ENCODE measurements at places on chromosomes 13 and 19.

- peak overlapping the region; percentile 100 for H3K27ac ChIP-seq
- peak; percentile 95 for DNase-seq
- H3K4me1 ChIP-seq, result no peaks in the 10 kb centered on the region
- no peaks in the 10 kb centered on the region for H3K27me3 ChIP-seq
Observed at GRCh38 chr19:45478454-45479238, 10.8 kb downstream of the FOSB start.

GRCh38 chr13:31850041-31850555, 110.8 kb downstream of the RXFP2 start:
- H3K27ac ChIP-seq, result no peak overlapping the region
- H3K27me3 ChIP-seq, result peaks cover 44% of the 10 kb centered on the region
- no peaks in the 10 kb centered on the region for H3K36me3 ChIP-seq
- H3K4me1 ChIP-seq, result no peaks in the 10 kb centered on the region
- H3K4me3 ChIP-seq, result no peak overlapping the region

GRCh38 chr19:40609561-40610395, 8.6 kb downstream of the LTBP4 start:
- H3K36me3 ChIP-seq, result no peaks in the 10 kb centered on the region
- H3K4me1 ChIP-seq, result no peaks in the 10 kb centered on the region
- H3K4me3 ChIP-seq, result peak overlapping the region; percentile 38
- H3K27me3 ChIP-seq, result no peaks in the 10 kb centered on the region

- H3K4me1 ChIP-seq, result no peaks in the 10 kb centered on the region
- H3K4me3 ChIP-seq, result no peak overlapping the region
- no peaks in the 10 kb centered on the region for H3K27me3 ChIP-seq
- H3K27ac ChIP-seq, result no peak overlapping the region
- no peaks in the 10 kb centered on the region for H3K36me3 ChIP-seq
Observed at GRCh38 chr13:95253033-95253432, 48.2 kb downstream of the ABCC4 start.

DNA sequence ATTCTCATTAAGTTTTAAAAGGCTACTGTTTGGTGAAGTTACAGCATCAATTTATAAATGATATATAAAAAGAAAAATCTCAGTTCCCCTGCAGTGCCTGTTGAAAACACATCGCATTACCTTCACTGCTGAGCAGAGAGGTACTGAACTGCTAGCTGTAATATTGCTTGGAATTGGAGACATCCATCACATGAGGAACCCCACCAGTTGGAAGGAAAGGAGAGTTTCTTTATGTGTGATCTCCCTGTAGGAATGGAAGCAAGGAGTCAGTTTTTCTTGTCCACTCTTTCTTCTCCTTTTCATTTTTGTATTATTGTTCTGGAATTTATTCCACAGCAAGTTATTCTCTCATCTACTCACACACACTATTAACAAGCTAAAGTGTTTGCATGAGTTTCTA, 1586.0 kb upstream of the PRR20A start:
- H3K4me1 ChIP-seq, result no peaks in the 10 kb centered on the region
- H3K27me3 ChIP-seq, result no peaks in the 10 kb centered on the region
- no peak overlapping the region for H3K4me3 ChIP-seq
- no peak overlapping the region for H3K27ac ChIP-seq

- no peak overlapping the region for H3K4me3 ChIP-seq
- no peaks in the 10 kb centered on the region for H3K36me3 ChIP-seq
- no peaks in the 10 kb centered on the region for H3K4me1 ChIP-seq
- no peak for DNase-seq
Observed at GRCh38 chr19:719636-720344, 11.1 kb downstream of the PALM start.

GRCh38 chr19:2145831-2146241, 5.5 kb downstream of the AP3D1 start:
- H3K36me3 ChIP-seq, result no peaks in the 10 kb centered on the region
- peaks cover 10% of the 10 kb centered on the region for H3K4me1 ChIP-seq
- H3K27ac ChIP-seq, result no peak overlapping the region

GRCh38 chr19:44582581-44583265, 30.6 kb upstream of the IGSF23 start:
- no peaks in the 10 kb centered on the region for H3K4me1 ChIP-seq
- H3K27ac ChIP-seq, result no peak overlapping the region
- DNase-seq, result peak; percentile 63

- H3K27me3 ChIP-seq, result no peaks in the 10 kb centered on the region
- H3K4me3 ChIP-seq, result no peak overlapping the region
- H3K27ac ChIP-seq, result no peak overlapping the region
- peaks cover 11% of the 10 kb centered on the region for H3K36me3 ChIP-seq
Observed at GRCh38 chr13:60482012-60482411, 85.0 kb downstream of the TDRD3 start.

DNA sequence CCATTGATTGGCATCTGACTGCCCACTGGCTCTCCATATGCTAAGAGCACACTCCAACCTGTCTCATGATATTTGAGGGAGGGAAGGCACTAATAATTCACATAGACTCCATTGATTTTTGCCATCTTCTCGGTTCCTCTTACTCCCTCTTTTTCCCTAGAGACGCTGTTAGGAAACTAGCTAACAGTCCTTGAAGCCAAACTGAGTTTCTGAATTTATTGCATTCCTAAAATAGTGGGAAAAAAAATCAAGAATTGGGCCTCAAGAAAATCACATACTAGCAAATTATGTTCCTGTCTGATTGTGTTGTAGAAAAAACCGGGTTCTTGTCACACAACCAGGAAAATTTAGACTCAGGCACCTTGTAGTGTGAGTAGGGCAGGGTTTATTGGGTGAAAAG, 86.4 kb upstream of the SLC7A1 start:
- H3K27me3 ChIP-seq, result no peaks in the 10 kb centered on the region
- no peaks in the 10 kb centered on the region for H3K4me1 ChIP-seq
- no peak for DNase-seq
- no peak overlapping the region for H3K4me3 ChIP-seq
- H3K36me3 ChIP-seq, result no peaks in the 10 kb centered on the region

- H3K27ac ChIP-seq, result no peak overlapping the region
- no peaks in the 10 kb centered on the region for H3K36me3 ChIP-seq
- no peak overlapping the region for H3K4me3 ChIP-seq
- no peak for DNase-seq
Observed at GRCh38 chr19:50191216-50191615, 12.2 kb upstream of the MYH14 start.

DNA sequence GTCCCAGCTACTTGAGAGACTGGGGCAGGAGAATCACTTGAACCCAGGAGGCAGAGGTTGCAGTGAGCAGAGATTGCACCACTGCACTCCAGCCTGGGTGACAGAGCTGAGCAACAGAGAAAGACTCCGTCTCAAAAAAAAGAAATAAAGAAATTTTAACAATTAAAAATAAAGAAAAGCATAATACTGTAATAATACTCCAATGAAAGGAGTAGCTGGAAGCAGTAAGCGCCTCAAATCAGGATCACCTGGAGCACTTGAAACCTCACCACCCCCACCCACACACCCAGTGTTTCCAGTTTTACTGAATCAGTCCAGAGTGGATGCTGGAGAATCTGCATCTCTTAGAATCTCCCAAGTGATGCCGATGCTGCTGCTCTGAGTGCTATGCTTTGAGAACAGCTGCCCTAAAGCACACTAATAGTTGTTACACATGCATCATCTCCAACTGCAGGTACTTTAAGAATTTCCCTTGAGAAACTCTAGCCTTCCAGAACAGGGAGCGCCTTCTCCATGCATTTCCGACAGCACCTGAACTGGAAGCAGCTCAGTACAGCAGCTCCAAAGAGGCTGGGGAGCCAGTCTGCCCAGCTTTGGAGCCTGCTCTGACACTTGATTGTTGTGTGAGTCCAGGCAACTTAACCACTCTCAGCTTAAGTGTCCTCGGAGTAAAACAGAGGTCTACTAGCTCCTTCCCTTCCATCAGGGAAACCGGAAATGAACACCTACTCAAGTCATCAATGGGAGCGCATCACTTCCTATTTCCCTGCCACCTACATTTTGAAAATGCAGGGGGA, 2.9 kb downstream of the ABCC4 start:
- peaks cover 3% of the 10 kb centered on the region for H3K27me3 ChIP-seq
- H3K27ac ChIP-seq, result no peak overlapping the region
- DNase-seq, result no peak
- no peaks in the 10 kb centered on the region for H3K4me1 ChIP-seq
- H3K4me3 ChIP-seq, result no peak overlapping the region

DNA sequence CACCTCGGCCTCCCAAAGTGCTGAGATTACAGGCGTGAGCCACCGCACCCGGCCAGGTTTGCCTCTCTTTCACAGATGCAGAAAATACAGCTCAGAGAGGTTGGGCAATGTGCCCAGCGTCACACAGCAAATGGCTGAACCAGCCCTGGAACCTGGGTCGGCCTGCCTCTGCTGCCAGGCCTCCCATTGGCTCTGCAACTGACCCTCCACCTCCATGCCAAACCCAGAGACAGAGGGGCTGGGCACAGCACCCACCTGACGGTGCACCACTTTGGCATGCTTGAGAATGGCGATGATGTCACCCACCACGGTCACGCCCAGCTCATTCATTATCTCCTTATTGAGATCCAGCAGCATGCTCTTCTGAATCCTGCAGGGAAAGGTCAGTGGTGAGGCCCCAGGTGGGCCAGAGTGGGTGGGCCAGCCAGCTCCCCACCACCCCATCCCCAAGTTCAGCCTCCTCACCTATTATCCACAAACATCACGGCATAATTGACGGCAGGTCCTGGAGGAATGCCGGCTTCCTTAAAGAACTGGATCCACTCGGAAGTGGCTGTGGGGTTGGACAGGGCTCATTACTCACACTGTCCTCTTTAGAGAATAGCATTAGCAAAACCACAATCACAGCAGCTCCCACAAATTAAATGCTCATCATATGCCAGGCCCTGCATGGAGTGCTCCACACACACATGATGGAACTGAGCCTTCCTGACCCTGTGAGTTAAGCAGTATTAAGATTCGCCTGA, 12.2 kb downstream of the C19orf47 start:
- DNase-seq, result no peak
- no peak overlapping the region for H3K4me3 ChIP-seq
- H3K27ac ChIP-seq, result no peak overlapping the region
- no peaks in the 10 kb centered on the region for H3K27me3 ChIP-seq

Data from cardiac muscle cell (in vitro differentiated cells and primary cell).